IPS-NIHi11 (cell line): ENCODE measurements at places on chromosomes 5 and 9.

DNA sequence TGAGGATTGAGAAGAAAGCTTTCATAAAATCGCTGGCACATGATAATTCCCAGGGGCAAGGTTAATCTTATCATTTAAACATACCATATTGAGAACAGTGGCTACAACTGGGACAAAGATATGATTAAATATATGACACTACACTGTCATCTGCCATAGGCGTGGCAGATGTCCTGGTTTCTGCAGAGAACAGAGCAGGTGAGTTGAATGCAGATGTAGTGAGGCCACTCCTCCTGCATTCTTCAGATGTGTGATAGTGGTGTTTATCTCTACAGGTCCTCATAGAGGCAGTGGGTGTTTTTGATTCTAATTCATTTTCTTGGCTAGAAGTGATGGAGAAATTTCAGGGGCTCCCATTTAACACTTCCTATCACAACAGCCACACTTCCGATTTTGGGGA is 237.0 kb upstream of the CDH9 start:
- no peak for DNase-seq

DNA sequence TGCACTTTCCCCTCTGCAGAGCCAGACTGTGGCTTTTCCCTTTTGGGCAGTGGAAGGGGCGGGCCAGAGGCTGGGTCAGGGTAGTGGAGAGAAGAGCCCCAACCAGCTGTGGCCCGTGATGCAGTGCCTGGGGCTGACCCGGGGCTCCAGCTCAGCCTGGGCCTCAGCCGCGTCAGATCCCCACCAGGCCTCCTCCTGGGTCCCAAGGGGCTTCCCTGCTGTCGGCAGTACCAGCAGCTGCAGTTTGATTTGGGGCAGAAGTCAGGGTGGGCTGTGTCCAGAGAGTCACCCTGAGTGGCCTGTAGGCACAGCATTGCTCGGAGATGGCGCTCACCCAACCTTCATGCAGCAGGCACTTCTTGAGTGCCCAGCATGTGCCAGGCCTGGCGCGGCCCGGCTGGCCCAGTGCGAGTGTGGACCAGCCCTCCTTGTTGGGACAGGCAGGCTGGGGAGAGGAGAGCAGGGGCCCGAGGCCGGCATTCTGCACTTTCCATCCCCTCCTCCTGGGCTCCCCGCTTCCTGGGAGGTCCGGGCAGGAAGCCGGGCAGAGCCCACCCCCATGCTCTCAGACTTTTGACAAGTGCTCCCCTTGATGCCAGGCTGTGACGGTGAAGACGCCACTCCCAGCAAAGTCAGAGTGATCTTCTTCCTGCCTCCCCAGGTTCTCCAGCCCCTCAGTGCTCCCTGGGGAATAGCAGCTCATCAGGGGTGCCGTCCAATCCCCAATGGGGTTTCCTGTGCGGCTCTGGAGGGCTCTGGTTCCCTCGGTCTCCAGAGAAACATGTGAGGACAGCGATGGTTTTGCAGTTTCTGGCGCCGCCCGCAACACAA is 88.3 kb upstream of the COL5A1 start:
- no peak for DNase-seq

GRCh38 chr5:123303802-123304201 is 119.4 kb downstream of the CEP120 start:
- no peak for DNase-seq

GRCh38 chr9:94655739-94656138 is 16.4 kb upstream of the FBP1 start:
- DNase-seq, result no peak

DNA sequence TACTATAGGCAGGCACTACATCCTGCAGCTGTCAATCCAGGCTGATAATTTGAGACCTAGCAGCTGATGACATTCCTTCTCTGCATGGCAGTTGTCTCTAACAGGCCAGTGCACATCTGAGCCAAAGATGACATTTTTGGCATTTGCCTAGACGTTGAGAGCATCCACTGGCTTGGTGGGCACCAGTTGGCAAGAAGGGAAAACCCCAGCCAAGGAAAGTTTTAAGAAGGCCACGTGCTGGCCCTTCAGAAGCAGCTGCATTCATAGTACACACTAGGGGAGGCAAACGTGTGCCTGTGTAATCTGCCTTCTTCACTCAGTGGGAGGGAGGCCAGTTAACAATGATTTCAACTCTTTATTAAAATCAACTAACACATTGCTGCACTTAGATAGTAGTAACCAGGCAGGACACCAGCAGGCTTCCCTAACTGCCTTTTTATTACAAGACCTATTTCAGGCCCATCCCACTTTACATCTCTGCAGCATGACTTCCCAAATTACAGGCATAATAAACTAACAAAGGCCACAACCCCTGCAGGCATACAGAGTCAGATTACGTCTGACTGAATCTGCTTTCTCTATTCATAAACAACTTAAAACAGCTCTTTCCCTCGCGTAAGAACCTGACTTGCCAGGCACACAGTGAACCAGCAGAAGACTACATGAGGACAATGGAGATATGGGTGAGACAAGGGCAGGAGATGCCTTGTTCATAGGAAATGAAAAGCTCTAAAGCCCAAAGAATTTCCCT is 576.3 kb downstream of the PDE4D start:
- no peak for DNase-seq

- no peak for DNase-seq
Measured at GRCh38 chr5:78275998-78276543, 18.4 kb downstream of the AP3B1 start.

- peak; percentile 64 for DNase-seq
Measured at GRCh38 chr5:93677359-93677891, 64.0 kb downstream of the POU5F2 start.

DNA sequence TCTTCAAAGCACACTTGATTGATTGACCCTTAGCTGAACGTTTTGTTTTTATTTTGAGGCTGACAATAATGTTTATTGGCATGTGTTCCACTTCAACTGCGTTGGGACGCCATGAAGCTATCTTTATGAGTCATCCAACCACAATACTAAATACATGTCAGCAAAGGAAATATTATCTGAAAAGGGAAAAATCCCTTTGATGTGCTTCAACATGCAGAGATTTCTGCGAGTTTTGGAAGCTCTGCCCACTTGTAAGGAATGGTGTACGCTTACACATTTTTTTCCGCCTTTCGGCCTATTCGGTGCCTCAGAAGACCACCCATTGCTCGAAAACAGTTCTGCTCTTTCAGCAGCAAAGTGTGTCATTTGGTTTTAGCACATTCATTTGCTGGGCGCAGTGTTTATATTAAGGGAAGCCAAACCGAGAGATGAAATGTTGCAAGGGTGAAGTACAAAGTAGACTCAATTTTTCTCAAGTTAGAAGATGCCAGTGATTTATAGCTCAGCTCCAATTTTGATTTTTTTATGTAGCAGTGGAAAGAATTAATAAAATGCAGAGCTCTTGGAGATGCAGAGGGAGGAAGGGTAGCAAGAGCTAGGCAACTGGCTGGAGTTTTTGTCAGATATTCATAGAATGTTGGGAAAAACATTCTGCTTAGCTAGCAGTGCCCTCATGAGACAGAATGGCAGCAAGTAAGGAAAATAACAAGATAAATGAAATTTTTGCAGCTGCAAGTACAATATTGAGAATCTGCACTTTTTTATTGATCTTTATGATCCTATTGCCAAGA is 68.9 kb downstream of the PRDM6 start:
- no peak for DNase-seq

- no peak for DNase-seq
Measured at GRCh38 chr5:141560151-141560550, 58.6 kb downstream of the DIAPH1 start.

GRCh38 chr5:39605145-39605544 is 180.4 kb upstream of the DAB2 start:
- no peak for DNase-seq

- DNase-seq, result no peak
Measured at GRCh38 chr9:3510796-3511195, 15.0 kb downstream of the RFX3 start.

- no peak for DNase-seq
Measured at GRCh38 chr5:115666023-115666422, 40.2 kb upstream of the TMED7 start.

DNA sequence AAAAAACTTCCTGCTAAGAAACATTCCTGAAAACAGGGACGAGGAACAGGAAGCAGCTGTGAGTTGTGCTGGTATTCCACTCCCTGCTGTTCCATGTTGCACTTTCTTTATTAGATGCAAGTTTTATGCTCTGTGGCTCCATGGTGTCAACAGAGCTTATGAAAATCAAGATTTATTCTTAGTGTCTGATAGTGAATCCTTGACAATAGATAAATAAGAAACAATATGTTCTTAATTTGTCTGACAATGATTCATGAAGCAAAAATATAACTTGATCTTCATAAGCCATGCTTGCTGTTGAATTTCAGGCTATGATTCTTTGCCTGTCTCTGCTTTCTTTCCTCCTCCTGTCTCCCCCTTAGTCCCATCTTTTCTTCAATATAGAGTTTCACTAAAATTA is 119.6 kb downstream of the DROSHA start:
- no peak for DNase-seq

DNA sequence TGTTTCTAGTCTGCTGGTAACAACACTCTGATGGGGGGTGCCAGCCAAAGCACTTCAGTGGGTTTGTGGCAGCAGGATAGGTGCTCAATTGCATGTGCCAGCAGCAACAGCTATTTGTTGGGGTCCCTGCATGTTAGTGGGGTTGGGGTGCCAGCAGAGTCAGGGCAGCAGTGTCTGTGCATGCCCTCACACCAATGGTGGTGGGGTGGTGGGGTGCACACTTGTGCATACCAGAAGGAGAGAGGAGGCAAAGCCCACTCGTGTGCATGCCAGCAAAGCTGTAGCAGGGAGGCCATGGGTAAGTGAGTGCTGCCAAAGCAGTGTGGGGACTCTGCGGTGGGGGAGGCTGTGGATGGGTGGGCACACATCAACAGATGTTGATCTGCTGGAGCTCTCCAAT is 232.2 kb downstream of the GABRG2 start:
- no peak for DNase-seq

GRCh38 chr9:70602321-70603019 is 188.0 kb upstream of the KLF9 start:
- DNase-seq, result peak; percentile 75

DNA sequence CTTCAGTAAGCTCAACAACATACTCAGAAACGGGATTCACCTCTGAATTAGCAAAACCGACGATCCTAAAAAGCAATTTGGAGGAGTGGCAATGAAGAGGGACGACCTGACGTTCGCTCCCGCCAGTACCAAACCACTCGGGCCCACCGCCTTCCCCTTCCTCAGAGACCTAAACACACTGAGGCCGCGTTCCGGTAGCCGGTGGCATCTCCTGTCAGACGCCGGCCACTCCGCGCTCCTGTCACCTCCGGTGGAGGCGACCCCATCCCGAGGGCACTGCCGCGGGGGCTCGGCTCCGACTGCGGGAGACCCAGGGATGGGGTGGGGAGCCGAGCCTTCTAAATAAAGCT is 617 bp downstream of the PPP6C start:
- peak; percentile 38 for DNase-seq

- DNase-seq, result no peak
Measured at GRCh38 chr5:113156271-113156877, 179.8 kb downstream of the DCP2 start.

DNA sequence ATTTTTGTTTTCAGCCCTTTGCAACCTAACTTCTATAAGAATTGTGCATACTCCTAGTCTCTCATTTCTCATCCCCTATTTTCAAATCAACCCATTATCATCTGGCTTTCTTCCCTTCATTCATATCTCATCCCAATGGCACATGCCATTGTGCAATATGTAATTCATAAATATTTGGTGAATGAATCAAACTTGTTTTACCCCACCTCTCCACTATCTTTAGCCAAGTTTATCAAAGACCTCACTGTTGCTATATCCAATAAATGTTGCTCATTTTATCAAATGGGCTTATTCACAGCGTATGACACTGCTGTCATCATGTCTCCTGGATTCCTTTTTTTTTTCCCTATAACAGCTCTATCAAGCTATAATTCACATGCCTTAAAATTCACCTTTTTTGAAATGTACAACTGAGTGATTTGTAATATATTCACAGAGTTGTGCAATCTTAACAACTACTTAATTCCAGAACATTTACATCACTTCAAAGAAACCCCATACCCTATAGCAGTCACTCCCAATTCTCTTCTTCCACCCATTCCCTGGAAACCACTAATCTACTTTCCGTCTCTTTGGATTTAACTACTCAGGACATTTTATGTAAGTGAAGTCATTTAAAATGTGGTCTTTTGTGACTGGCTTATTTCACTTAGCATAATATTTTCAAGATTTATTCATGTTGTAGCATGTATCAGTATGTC is 214.4 kb upstream of the PAPPA start:
- DNase-seq, result no peak

DNA sequence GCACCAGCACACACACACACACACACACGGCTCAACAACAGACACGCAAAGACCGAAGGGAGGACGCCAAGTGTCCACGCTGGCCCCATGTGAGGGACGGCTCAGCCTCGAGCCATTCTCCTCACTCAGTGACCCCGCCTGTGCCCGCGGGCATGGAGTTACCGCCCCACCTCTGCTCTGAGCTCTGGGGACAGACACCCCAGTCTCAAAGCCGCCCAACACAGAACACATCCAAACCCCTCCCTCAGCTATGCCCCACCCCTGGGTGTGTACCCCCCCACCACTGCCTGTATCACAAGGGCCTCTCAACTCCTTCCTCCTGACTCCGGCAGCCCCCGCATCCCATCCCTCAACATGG is 81.2 kb downstream of the CAMSAP1 start:
- no peak for DNase-seq

- DNase-seq, result no peak
Measured at GRCh38 chr9:118023644-118024043, 319.4 kb downstream of the TLR4 start.

DNA sequence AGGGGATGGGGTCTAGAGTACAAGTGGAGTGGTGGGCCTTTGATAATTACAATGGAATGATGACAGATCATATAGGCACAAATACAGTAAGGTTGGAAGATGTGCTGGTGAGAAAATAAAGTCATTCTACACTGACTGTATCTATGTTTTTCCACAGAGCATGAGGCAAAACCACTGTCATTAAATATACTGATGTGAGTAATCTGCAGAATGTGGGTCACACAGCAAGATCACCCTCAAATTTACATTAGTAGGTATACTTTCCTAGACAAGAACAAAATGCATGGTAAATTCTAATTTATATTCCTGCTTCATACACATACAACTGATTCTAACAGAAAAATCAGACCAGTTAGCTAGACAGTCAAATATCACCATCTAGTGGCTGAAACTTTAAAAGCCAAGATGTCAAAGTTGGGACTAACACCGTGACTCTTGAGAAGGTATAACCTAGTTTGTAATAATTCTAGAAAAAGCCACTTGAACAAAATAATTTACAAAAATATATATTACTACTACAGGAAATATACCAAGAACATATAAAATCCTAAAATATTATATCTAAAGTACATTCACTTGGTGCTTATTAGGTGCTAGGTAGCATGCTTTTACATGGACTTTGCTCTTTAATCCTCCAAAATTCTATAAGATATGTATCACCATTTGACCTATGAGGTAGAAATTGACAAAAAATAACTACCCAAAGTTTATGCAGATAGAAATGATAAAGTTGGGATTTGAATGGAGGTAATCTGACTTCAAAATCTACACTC is 19.5 kb downstream of the TTC33 start:
- peak; percentile 29 for DNase-seq

GRCh38 chr9:23606107-23606506 is 219.9 kb downstream of the ELAVL2 start:
- DNase-seq, result no peak

GRCh38 chr5:148856009-148856367 is 29.6 kb downstream of the ADRB2 start:
- DNase-seq, result no peak
